ENCODE measurements at places on chromosomes 13 and 19.

DNA sequence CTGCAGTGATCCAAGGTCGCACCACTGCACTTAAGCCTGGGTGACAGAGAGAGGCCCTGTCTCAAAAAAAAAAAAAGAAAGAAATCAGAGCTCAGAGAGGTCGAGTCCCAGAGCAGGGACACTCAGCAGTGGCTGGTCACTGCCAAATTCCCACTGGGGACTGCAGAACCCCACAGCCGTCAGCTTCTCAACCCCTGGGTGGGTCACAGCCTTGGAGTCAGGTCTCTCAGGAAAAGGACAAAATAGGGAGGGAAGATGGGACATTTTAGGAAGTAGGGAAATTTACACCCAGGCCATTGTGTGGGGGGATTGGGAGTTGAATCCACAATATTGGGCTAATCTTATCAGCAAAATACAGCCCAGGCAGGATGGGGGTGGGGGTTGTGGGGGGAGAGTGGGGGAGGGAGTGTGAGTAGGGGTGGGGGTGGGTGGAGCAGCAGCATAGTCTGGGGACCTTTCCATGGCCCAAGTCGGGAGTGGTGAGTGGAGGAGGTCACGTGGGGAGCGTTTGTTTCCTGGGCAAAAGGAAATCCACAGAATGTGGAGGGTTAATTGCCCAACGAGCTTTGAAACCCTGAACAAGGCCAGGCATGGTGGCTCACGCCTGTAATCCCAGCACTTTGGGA, 5.0 kb upstream of the CCDC194 start:
- no peak for DNase-seq

DNA sequence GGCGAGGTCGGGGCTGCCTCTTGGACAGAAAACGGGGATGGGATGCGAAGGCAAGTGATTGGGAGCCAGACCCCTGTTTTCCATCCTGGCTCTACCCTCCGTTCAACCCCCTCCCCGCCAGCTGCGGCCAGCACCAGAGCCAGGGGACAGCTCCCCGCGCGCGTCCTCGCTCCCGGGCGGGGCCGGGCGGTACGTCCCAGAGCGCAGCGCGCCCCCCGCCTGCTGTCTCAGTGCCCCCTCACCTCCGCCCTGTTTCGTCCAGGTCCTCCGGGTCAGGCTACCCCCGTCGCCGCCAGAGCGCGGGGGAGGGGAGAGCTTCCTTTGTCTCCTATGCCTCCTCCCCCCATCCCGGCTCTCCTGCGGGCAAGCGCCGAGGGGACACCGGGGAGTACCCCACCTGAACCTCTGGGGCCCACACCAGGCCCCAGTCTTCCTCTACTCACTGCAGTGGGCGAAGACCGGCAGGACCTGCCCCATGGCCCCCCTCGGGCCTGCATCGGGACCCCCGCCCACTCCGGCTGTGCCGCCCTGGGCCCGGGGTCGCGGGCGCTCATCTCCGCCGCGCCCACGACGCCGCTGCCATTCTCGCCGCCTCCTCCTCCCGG, 396 bp downstream of the RTN2 start:
- DNase-seq, result peak; percentile 56

- no peak for DNase-seq
Measured at GRCh38 chr19:2266183-2266993, 10.2 kb upstream of the JSRP1 start.

DNA sequence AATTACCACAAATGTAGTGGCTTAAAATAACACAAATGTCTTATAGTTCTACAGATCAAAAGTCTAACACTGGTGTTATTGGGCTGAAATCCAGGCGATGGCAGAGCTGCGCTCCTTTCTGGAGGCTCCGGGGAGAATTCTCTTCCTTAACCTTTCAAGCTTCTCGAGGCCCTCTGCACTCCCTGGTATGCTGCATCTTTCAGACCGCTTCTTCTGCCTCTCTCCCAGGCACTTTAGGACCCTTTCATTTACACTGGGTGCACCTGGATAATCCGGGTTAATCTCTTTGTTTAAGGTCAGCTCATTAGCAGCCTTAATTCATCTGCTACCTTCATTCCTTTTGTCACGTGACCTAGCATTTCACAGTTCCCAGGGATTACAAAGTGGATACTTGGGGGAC, 211.3 kb upstream of the RFC3 start:
- DNase-seq, result no peak

DNA sequence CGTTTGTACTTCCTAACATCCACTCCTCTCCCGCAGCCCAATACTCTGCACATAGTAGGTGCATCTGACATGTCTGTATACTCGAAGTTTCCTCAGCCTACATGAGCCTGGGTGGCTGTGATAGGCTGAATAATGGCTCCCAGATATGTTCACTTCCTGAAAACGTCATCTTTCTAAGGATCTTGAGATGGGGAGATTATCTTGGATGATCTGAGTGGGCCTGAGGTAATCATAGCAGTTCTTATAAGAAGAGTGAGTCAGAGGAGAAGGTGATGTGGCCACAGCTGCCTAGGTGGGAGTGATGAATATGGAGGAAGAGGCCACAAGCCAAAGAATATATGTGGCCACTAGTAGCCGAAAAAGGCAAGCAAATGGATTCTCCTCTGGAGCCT, 84.2 kb downstream of the AKAP11 start:
- DNase-seq, result no peak

- no peak for DNase-seq
Measured at GRCh38 chr19:8251025-8251472, 41.9 kb downstream of the CERS4 start.

DNA sequence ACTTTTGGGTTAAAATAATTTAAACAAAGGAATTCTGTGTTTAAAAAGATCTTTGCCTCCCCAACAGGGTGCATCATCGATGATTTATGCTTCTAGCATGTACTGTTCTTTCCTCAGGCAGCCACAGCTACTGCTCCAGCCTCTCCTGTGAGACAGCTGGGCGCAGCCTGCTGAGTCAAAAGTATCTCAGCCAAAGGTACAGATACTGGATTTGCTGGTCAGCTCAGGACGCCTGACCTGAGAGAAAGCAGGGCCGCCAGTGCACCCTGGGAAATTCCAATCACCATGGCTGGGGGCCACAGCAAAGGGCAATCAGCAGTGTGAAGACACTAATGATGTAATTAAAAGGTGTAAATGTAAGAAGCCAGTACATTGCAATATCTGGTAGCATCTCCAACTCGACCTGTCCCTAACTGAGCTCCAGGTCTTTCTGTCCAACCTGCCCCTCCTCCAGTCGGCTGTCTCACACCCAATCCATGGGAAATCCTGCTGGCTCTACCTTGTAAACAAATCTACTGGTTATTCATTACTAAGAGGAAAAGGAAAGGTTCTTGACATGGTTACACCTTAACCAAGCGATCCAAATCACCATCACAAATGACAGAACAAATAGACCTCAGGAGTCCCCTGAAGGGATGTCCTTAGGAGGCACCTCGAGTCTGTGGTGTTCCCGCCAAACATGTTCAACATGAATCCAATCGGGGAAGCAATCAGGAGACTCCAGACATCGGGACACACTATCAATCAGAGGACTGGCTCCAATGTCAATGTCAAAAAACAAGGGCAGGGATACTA, 7.3 kb downstream of the OPA3 start:
- DNase-seq, result peak; percentile 95

DNA sequence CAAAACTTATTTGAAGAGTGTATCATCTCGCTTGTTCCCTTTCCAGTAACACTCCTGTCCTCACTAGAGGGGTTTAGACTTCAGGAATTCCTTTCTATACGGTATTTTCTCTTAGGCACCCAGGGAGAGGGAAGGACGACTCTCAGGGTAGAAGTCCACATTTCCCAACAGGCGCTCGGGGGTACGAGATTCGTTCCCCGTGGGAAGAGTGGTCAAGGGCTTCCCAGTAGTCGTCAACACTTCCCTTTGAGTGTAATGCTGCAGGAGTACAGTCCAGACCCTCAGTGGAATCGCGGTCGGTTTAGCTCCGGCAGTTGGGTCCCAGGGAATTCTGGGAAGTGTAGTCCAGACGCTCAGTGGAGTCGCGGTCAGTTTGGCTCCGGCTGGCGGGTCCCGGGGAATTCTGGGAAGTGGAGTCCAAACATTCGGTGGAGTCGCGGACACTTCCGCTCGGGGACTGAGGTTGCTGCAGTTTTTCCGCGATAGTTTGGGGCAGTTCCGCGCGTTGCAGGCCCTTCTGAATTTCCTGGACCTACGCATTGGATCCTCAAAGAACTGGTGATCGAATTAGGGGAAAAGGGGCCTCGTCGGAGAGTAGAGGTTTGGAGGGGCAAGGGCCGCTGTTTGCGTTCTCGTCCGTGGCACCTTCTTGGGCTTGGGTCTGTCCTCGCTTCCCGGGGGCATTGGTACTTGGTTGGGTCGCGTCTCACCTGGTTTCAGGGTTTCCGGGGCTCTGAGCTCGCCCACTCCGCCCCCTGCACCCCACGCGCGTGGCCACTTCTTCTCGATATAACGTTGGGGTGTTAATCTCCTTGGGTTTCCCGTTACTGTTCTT, at the start of gene ZNF224:
Gene ZNF224, plus strand, starts transcription at position 431 of the 835 bp plus-strand sequence. CDS start 3,513 bp downstream, outside the sequence.
- DNase-seq, result peak; percentile 85

DNA sequence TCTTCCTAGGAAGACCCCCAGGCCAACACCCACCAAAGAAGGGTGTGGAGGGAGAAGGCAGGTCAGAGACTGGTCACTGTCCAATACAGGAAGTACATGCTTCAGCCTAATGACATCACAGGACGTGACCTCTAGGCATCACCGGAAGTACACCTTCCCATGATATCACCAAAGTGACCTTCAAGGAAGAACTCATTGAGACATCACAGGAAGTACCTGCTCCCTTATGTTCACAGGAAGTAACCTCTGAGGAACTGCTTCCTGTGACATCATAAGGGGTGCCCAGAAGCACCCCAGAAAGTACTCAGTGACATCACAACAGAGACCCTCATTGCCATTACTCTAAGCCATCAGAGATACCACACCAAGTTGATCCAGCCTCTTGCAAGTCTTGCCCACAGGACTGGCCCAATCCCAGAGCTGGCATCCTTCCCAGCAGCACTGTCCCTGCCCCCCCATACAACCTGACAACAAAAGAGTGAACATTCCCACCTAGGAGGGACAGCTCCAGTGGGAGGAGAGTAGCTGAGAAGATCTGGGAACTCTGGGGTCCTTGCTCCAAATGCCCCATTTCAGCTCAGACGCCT, 24.2 kb upstream of the NANOS2 start:
- no peak for DNase-seq

DNA sequence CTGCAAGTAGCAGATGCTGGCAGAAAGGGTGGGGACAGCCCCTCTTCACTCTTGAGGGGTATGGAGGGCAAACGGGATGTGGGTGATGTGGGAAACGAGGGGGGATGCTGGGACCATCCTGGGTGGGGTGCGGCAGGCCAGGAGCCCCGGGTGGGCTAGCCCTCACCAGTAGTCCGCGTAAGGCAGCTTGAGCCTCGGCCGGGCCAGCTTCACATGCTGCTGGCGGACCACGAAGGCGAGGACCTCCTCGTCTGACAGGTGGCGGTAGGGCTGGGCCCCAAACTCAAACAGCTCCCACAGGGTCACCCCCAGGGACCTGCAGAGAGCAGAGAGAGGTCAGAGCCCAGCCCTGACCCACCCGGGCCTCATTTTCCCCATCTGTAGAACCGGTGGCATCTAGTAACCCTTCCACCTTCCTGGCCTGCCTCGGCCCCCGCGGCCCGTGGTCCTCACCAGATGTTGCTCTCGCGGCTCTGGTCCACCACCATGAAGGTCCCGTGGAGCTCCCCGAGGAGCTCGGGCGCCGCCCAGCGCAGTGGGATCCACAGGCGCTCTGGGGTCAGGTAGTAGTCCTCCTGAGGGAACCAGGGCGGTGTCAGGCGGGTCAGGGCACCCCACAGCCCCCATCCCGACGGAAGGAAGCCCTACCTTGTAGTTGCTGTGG, 10.7 kb downstream of the LMTK3 start:
- DNase-seq, result no peak

DNA sequence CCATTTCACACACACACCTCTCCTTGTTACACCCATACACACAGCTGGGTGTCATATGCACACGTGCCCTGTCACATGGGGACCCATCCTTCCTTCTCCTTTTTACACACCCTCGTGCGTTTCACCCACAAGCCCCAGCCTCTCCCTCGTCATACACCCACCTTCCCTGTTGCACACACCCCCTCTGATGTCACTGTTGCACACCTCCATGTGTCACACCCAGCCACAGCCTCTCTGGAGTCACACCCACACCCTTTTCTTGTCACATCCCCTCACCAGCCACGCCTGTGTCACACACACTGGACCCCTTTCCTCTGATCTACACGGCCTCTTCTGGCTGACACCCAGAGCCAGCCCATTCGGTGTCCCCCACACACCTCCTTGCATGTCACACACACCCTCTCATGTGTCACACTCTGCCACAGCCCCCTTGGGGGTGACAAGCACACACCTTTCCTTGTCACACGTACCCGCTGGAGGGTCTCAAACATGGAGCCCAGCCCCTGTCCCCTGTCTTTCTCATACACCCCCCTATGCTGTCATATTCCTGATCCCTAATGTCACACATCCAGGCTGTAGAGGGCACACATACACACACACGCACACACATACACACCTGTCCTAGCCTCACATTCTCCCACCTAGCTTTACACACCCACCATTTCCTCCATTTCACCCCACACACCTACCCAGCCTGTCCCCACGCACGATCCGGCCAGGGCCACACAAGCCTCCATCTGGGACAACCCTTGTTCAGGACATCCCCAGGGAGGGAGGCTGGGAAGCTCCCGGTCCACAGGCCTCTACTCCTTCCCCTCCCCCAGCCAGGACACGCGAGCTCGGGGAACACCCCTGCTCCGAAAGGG, 1.4 kb downstream of the NOVA2 start:
- no peak for DNase-seq

DNA sequence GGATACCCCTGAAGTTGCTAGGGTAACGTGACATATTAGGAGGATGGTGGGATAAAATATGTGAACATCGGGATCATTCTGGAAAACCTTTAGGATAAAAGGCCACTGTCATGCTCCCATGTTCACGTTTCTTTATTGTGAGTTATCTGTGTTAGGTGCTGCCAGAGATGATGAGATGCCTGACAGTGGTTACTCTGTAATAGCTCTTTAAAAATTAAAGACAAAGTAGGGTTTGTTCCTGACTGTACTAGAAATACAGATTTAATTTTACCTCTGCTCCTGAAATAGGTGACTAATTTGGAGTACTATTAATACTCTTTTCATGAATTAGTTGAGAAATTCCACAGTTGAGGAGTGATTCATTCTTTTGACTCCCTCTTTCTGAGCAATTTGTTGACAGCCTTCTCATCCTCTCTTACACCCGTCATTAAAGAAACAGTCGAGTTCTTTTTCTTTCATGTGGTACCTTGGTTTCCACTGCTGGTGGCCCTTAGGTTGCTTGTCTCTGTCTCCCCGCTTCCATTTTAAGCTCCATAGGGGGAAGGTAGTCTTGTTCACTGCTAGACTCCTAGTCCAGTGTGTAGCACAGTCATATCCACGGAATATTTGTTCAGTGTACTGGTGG, 28.4 kb downstream of the SAE1 start:
- DNase-seq, result no peak

DNA sequence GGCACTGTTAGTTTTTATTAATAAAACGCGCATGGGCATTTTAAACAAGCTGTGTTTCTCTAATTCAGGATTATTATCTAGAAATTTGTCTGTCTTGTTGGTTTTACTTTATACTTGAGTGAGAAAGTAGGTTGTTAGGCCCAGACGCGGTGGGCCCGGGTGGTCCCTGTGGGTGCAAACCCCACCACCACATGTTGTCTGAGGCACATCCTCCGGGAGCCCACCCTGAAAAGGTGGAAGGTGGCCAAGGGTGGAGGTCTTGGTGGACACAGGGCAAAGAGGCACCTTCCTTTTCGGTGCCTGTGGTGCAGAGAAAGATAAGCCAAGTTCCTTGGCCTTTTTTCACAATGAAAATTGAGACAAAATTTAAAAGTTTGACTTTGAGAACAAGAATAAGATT, 16.6 kb downstream of the ATP4B start:
- no peak for DNase-seq

- no peak for DNase-seq
Measured at GRCh38 chr13:46197299-46198048, 14.3 kb upstream of the LRRC63 start.
